Mesenteric fat pad (tissue), 1 donor: ENCODE measurements at places on chromosomes 1 and 21.

DNA sequence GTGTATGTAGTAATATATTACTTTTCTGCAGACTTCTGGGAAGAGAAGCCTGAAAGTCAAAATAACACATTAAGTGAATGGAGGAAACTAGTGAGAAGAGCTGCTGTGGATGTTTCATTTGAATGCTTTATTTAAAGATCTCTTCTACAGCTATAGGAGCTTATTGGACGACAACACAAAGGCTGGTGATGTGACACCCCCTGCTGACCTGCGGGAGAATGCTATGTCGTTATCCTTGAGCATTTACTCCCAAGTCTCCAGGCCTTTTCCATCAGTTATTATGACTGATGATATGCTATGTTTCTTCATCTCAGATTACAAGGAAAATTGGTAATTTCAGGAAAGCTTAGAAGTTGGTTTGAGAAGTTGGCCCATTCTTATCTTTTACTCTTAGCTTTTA lies 22.3 kb upstream of the PLA2G4A start:
- DNase-seq = no peak

GRCh38 chr1:229893762-229894444 lies 173.1 kb upstream of the GALNT2 start:
- DNase-seq = no peak

DNA sequence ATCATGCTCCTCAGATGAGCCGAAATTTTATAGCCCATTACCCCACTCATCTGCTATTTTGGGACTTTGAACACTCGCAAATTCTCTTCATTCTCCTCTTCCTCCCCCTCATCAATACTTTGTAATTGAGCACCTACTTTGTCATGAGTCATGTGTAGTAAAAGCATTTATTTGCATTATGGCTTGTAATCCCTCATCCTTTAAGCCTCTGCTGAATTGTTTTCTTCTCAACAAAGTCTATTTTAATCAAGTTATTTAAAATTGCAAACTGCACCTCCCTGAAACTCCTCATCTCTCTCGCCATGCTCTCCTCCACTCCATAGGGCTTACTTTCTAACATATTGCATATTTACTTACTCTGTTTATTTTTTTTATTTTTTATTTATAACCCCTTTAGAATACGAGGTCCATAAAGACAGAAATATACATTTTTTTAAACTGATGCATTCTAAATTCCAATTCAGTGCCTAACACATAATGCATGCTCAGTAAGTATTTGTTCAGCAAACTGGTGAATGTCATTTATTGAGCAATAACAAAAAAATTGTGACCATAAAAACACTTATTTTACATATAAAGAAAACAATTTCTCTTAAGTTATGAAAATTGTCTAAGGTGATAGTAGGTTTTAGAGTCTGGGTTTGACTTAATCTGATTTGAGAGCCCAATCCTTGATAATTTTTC lies 161.7 kb downstream of the FASLG start:
- DNase-seq = no peak

GRCh38 chr1:22780696-22781095 lies 70.1 kb downstream of the EPHB2 start:
- DNase-seq = no peak

GRCh38 chr1:39779821-39780220 lies 8.7 kb upstream of the OXCT2 start:
- DNase-seq = peak; percentile 35

GRCh38 chr1:56908619-56909221 lies 54.1 kb downstream of the C8A start:
- DNase-seq = no peak

- DNase-seq = peak; percentile 81
Observed at GRCh38 chr1:227899820-227900449, 47.8 kb downstream of the WNT9A start.

- DNase-seq = no peak
Observed at GRCh38 chr1:60662486-60663044, 419.8 kb upstream of the NFIA start.

- DNase-seq = no peak
Observed at GRCh38 chr1:179425186-179425585, 59.4 kb downstream of the AXDND1 start.

- DNase-seq = no peak
Observed at GRCh38 chr1:176789571-176790090, 326.7 kb downstream of the PAPPA2 start.
